ENCODE measurements at places on chromosomes 5 and 9. TPM values are rescaled to one million over a fixed set of nuclear protein-coding genes. Genes with fewer than 3 reads are reported as not detected.

DNA sequence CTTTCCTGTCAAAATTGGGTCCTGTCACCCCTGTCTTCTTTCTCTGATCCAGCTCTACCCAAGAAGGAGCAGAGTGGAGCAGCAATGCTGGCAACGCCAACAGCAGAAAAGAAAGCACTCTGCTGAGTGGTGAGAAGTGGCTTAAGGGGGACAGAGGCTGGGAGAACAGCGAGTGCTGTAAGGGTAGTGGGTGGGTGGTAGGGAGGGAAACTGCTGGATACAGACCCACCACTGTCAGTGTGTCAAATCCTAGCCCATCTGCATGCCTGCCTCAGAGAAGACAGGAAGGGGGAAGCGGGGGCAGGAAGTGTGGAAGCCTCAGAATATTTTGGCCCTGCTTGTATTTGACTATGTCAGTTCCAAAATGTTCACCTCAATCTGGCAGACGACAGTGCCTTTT, 170.4 kb upstream of the MAST4 start:
- no peak for DNase-seq

Gene GPR151
- not detected for total RNA-seq

DNA sequence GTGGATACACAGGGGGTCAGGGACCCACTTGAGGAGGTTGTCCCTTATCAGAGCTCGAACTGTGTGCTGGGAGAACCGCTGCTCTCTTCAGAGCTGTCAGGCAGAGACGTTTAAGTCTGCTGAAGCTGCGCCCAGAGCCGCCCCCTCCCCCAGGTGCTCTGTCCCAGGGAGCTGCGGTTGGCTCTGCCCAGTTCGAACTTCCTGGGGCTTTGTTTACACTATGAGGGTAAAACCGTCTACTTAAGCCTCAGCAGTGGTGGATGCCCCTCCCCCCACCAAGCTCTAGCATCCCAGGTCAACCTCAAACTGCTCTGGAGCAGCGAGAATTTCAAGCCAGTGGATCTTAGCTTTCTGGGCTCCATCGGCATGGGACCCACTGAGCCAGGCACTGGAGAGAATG, 15.9 kb downstream of the SRD5A1 start:
- no peak for DNase-seq

- DNase-seq = no peak
Observed at GRCh38 chr5:142925795-142926194, 155.6 kb downstream of the ARHGAP26 start.

Gene SPINK4
- not detected for total RNA-seq

- no peak for DNase-seq
Observed at GRCh38 chr9:131868766-131869165, 128.9 kb upstream of the RAPGEF1 start.

Data from GM12878 (cell line).